ENCODE measurements at places on chromosomes 3 and 15.

DNA sequence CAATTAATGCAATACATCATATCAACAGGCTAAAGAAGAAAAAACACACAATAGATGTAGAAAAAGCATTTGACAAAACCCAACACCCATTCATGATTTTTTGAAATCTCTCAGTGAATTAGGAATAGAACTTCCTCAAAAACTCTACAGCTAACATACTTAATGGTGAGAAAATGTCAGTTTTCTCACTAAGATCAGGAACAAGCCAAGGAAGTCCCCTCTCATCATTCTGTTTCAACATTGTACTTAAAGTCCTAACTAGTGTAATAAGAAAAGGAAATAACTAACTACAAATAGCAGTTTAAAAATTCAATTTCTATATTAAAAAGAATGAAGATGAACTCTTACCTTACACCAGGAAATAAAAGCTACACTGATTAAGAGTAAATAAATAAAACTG, 77.8 kb downstream of the DCLK3 start:
- DNase-seq = no peak

DNA sequence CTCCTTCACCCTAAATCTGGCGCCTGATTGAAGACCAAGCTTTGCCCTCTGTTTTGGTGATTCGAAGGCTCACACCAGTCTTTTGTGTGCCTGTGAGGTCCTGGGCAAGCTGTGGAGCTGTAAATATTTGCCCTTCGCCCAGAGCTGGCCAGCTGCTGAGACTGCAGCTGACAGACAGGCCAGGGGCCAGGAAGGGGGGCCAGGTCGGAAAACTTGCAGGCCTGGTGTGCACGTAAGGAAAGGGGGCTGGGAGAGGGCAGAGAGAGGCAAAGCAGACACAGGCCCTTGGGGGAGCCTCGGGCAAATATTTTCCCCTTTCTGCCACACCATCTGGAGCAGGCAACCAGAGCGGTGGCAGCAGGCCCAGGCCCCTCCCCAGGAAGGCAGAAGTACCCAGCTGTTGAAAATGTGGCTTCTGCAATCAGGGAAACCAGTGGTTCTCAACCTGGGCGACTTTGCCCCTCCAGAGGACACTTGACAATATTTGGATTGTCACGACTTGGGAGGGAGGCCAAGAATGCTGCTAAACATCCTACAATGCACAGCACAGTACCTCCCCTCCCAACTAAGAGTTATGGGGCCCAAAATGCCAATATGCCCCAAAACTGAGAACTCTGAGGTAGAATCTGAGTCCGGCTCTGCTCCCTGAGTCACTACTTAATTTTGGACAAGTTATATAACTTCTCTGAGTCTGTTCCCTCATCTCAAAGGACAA, 2.5 kb downstream of the PDZRN3 start:
- no peak for DNase-seq

GRCh38 chr3:99817437-99818240, at the start of gene CMSS1:
Gene CMSS1 (plus strand): TSS chr3:99817862.
- DNase-seq = peak; percentile 73

- DNase-seq = no peak
Measured at GRCh38 chr15:58522865-58523264, 91.1 kb downstream of the LIPC start.

All from NCI-H1436 treated with DMSO at 0.1 percent for 48 hours (cell line).